ENCODE measurements at places on chromosomes 3 and 15.

DNA sequence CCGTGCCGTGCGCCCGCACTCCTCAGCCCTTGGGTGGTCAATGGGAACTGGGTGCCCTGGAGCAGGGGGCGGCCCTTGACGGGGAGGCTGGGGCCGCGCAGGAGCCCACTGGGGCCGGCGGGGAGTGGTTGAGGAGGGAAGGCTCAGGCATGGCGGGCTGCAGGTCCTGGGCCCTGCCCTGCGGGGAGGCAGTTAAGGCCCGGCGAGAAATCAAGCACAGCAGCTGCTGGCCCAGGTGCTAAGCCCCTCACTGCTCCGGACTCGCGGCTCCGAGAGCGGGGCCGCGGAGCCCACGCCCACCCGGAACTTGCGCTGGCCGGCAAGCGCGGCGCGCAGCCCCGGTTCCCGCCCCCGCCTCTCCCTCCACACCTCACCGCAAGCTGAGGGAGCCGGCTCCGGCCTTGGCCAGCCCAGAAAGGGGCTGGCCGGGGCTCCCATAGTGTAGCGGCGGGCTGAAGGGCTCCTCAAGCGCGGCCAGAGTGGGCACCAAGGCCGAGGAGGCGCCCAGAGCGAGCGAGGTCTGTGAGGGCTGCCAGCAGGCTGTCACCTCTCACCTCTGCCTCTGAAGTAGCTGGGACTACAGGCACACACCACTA, 7.8 kb downstream of the GP9 start:
- no peak for DNase-seq

- no peak for DNase-seq
These were observed 21.4 kb downstream of the KPNA1 start for GRCh38 chr3:122493296-122493695.

- DNase-seq = no peak
These were observed 227.5 kb downstream of the PTPRG start for GRCh38 chr3:61788623-61789507.

- DNase-seq = no peak
These were observed 561.3 kb downstream of the NLGN1 start for GRCh38 chr3:173958805-173959204.

- DNase-seq = no peak
These were observed 329.7 kb upstream of the KCNMB2 start for GRCh38 chr3:178206521-178206920.

DNA sequence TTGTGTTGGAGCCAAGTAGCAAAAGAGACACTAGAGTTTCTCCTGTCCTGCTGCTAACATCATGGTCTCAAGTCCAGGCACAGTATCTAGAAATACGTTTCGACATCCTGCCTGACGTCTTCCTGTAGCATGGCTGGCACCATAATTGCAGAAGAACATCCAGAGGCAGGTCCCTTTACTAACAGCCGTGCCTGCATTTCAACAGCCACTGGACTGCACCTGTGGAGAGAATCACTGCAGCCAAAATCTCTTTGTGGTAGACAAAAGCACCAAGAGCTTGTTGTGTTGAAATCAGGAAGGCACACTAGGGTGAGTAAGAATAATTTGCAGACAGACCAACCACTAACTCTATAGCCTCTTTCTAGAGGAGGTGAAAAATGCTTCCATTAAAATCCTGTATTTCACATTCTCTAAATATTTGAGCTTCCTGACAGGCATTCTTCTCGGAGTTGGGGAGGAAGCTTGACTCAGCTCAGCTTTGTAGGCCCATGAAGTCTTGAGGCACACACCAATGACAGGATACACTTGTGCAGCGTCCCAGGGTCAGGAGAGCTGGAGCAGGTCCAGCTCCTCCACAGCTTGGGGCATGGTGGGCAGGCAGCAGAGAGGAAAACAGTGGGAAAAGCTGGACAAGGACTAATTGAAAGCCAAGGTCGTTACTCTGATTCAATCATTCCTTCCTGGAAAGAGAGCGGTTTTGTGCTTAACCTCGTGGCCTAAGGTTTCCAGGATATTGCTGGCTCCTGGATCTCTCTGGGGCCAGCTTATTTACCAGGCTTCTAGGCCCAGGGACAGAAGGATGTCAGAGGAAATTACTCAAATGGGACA, 244.9 kb downstream of the FAM43A start:
- DNase-seq = no peak

- no peak for DNase-seq
These were observed 5.4 kb downstream of the NKIRAS1 start for GRCh38 chr3:23911397-23911796.

DNA sequence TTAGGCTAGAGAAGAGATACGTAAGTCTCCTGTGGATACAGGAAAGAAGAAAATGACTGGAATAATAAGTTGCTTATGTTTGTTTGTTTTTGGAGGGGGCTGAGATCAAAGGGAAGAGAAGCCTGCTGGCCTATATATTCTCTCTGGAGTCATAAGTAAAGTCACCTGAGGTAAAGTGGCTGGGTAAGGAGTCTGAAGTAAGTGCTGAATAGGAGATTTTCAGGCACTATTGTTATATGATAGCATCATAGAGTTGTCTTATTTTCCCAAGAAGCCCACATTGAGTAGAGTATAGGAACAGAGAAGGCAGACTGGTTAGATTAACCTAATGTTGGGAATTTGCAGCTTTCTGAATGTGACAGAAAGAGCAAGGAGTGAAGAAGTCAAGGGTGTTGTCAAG, 10.7 kb downstream of the TBC1D23 start:
- no peak for DNase-seq

- DNase-seq = no peak
These were observed 199.6 kb upstream of the GADL1 start for GRCh38 chr3:31094048-31094447.

DNA sequence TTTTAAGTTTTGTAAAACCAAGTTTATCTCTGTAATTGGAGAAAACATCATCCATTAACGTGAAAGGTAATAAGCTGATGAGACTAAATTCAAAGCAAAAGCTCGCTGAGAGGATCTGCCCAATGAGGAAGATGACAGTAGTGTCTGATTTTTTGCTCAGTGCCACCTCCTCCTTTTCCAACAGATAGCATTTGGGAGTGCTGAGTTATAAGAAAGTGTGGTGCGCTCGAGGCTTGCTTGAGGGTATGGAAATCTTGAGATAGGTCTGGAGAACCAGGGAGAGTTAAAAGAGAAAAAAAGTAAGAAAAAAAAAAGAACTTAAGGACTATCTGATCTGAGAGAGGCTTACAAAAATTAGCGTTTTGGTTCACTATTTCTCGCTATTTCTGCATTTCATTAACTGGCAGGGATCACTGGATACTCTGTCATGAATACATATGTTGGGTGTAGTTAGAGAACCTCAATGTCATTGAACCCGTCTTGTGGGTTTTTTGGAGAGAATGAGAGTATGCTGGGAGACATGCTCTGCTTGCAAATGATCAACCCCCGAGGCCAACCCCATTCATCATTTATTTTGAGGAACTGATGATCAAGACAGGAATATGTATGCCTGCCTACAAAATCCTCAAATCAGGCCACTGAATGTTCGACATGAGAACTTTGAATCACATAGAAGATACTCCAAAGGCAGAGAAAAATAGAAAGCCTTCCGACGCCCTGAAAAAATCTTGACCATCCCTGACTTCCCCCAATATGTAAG, 973 bp upstream of the USP13 start:
- DNase-seq = no peak

DNA sequence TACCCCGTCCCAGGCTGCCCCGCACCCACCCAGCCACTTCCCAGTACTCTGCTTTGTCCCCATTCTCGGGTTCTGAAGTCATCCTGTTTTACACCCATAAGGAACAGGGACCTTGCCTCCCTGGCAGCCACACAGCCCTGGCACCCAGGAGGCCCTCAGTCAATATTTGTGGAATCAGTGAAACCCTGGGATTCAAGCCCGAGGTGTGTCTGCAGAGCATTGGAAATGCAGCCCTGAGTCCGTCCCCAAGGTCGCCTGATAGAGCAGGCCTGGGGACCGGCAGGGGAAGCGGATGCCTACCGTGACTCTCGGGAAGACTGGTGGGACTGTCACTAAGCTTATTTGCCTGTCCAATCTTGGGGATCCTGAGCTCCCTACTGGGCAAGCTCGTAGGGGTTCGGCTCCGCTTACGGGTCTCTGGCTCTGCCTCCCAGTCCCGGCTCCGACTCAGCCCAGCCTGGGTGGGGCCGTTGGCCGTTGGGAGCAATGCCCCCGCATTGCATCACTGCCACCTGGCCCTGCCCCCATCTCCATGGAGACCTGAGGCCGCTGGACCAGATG, 64.4 kb upstream of the TAMM41 start:
- DNase-seq = no peak

- DNase-seq = no peak
These were observed 324.7 kb upstream of the RGMA start for GRCh38 chr15:93413745-93414144.

GRCh38 chr3:179000659-179001058, 71.0 kb downstream of the ZMAT3 start:
- DNase-seq = no peak

GRCh38 chr3:129577366-129577765, 29.1 kb downstream of the PLXND1 start:
- no peak for DNase-seq
